Dermis blood vessel endothelial cell (primary cell): ENCODE measurements at places on chromosomes 1 and 21.

DNA sequence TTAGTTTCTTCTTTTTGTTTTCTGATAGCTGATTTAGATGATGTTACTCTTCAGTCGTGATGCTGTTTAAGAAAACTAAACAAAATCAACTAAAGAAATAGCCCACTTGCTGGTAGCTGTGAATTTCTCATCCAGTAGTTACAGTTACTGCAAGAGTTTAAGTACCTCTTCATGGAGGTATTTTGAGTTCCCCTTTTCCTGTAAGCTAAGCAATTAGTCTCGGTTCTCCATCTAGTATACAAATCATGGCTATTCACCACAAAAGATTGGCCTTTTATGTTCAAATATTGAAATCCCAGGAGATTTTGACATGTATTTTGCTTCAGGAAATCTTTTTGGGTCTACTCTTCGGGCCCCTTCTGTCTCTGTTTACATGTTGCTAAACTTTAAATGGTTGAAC is 31.1 kb downstream of the HUNK start:
- no peak for DNase-seq

GRCh38 chr1:183893561-183894289 is 88.8 kb downstream of the RGL1 start:
- DNase-seq: no peak

DNA sequence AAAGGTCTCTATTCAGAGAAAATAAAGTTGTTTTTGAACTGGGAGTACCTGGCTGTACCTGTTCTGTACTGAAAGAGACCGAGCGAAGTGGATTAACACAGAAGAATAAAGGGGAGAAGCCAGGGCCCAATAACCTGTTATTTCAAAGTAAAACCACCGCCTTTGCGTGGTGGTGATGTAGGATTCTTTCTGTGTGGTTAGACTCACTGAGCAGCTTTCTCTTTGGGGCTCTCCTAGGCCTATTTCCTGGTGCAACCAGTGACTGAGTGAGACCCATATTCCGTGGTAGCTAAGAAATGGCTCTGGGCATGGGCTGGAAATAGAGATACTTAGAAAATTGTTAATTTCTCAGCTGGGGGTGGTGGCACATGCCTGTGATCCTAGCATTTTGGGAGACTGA is 99.9 kb downstream of the XCL2 start:
- DNase-seq: no peak

- peak; percentile 71 for DNase-seq
Observed at GRCh38 chr1:45815667-45816458, 12.5 kb downstream of the MAST2 start.

GRCh38 chr1:99766378-99766800 is at the start of gene FRRS1:
FRRS1 (minus strand) TSS chr1:99766635; CDS start chr1:99748768, 17,867 bp downstream.
- peak; percentile 38 for DNase-seq

DNA sequence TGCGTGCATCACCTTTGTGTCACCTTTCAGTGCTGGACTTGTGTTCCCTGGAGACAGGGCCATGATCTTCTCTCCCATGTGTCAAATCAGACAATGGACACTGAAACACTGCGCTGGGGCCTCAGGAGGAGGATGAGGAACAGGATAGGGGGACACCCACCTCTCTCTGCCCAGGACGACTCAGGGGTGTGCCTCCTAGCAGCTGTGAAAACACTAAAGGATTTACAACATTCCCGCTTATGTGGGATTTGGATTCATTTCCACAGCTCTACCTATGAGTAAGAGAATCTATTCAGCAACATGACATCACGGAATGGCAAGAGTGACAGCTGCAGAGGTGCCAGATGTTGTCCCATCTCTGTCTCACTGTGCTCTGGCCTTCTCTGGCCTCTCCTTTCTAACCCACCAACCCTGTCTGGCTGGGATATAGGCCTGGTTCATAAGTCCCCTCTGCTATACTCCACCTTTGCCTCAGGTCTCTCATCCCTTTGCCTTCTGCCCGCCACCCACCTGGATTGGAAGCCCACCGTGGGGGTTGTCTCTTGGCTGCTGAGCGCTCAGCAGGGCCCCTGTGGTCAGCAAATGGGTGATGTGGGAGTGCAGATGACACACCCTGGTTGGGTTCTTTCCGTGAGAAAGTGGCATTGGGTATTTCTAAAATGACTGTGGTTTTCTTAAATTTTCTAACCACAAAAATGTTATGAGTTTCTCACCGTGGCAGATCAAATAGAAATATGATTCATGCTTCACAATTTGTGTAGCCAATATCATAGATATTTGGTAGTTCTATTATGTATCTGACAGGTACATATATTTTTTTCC is 47.1 kb upstream of the TLR5 start:
- no peak for DNase-seq

GRCh38 chr21:42009018-42009830 is 936 bp downstream of the ZBTB21 start:
- peak; percentile 74 for DNase-seq

DNA sequence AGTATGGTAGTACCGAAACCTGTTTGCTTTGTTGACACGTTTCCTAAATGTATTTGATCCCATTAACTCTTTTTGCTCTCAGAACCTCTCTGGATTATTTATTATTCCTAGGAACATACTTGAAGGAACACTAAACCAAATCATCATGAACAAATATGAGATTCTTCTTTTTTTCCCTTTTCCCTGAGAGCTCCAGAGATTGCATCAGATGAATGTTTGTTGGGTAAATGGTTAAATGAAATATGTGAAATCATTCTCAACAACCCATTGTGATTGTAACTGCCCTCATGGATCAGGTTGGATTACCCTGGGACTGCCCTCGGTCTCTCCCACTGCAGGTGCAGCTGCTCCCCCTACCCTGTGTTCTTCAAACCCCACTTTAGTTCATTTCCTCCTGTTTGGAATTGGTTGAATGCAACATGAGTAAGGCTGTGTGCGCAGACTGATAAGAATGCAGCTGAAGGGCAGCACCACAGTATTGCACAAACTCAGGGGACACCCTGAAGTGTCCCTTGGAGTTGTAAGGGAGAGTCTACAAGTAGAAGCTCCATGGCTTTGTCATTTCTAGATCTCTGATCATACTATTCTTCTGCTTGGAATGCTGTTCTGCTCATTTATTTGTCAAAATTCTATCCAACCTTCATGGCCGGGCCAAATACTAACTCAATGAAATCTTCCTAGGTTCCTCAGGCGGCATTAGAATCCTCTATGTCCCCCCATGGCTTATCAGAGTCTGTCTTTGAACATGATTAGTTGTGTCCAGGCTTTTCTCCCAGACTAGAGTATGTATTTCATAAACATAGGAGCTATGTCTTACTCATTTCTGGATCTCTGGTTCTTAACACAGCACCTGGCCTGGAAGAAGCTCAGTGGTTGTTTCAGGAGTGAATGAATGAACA is 47.1 kb upstream of the NEK2 start:
- DNase-seq: no peak

- no peak for DNase-seq
Observed at GRCh38 chr1:117412472-117412871, 45.2 kb downstream of the MAN1A2 start.

DNA sequence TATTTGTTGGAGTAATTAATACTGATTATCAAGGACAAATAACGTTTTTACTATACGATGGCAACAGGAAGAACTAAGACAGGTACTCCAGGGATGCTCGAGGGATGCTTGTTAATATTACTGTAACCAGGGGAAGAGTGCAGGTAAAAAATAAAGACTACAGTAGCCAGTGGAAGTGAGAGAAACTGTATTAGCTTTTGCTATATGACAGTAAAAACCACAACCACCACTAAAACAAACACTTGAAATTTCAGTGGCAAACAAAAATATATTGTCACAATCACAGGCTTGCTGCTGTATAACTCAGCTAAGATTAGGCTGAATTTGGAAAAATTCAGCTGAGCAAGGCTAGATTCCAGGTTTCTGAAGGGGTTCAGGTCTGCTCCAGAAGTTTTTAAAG is 812.6 kb upstream of the ADGRL4 start:
- DNase-seq: no peak

GRCh38 chr1:204339541-204339940 is 20.2 kb downstream of the PLEKHA6 start:
- no peak for DNase-seq

- DNase-seq: peak; percentile 89
Observed at GRCh38 chr1:181166377-181167196, 78.1 kb downstream of the IER5 start.

DNA sequence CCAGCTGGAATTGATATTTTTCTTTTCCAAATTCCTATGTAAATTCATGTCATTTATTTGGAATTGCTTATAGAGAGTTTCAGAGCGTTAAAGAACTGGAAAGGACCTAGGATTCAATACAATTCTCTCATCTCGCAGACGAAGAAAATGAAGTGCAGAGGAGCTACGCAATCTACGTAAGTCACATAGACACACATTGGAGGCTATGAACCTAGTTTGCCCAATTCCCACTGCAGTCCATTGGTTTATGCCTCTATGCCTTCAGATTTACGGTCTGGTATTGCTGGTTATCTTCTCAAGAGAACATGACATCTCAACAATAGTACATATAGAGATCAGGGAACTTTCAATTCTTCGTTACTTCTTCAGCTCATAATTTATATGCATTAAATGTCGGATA is 971 bp upstream of the RNF2 start:
- no peak for DNase-seq

DNA sequence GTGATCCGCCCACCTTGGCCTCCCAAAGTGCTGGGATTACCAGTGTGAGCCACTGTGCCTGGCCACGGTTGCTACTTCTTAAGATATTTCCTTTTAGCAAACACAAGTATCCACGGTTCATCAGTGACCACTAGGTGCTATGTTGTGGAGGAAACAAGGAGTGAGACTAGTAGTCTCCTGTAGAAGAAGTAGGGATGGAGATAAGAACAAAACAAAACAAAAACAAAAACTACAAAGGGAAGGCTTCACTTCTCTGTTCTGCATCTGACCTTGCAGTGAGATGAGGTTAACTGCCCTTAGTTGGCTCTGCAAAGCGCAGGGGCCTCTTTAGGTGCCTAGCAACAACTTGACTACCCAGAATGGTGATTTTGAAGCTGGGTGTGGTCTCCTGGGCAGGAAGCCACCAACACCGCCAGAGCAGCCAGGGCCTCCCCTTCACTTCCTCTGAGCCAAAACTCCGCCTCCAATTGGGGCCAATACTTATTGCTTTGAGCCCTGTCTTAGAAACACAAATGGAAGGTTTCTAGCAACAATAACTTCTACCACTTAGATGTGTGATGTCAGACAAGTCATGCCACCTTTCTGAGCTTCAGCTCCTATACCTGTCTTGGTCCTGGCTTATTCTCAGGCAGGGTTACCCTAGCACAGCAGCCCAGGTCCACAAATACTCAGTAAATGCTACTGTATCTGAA is 12.8 kb upstream of the CDC42 start:
- DNase-seq: peak; percentile 65

GRCh38 chr1:212688341-212689047 is 11.1 kb downstream of the BATF3 start:
- no peak for DNase-seq

- DNase-seq: no peak
Observed at GRCh38 chr1:156508205-156508954, 7.8 kb upstream of the MEF2D start.

GRCh38 chr1:153886127-153886526 is 36.6 kb downstream of the GATAD2B start:
- DNase-seq: no peak

DNA sequence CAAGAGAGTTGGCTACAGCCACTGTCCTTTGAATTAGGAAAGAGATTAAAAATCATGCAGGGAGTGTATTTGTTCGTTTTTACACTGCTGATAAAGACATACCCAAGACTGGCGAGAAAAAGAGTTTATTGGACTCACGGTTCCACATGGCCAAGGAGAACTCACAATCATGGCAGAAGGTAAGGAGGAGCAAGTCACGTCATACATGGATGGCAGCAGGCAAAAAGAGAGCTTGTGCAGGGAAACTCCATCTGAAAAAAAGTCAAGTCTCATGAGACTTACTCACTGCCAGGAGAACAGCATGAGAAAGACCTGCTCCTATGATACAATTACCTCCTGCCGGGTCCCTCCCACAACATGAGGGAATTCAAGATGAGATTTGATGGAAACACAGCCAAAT is 1595.2 kb downstream of the KCNT2 start:
- no peak for DNase-seq

- no peak for DNase-seq
Observed at GRCh38 chr1:172697534-172698002, 38.7 kb downstream of the FASLG start.

DNA sequence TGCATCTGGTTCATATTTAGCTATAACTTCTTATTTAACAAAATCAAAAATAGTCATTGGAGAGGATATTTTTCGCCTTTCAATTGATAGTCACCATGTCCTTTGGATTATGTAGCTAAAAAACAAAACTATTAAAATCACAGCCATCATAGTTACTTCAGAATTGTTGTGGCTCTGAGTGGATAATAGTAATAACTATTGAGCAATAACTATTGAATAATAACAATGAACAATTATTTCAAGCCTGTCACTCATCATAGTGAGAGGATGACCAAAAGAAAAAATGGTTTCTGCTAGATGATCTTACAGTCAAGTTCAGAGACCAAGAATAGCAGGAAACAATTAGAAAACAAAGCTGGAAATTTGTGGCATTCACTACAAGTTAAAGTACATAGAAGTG is 38.4 kb upstream of the AGL start:
- no peak for DNase-seq

- no peak for DNase-seq
Observed at GRCh38 chr21:44783020-44783696, 18.5 kb downstream of the UBE2G2 start.

- DNase-seq: no peak
Observed at GRCh38 chr1:177425199-177425598, 254.4 kb downstream of the BRINP2 start.
